ENCODE measurements at places on chromosomes 1 and 21. TPM values are rescaled to one million over a fixed set of nuclear protein-coding genes. Genes with fewer than 3 reads are reported as not detected.

The SLC27A3 gene
- 6.6 TPM for polyA plus RNA-seq

The SPATA17 gene
- polyA plus RNA-seq, result 0.10 TPM

The FCER1G gene
- 0.38 TPM for polyA plus RNA-seq

The AMY1C gene
- polyA plus RNA-seq, result 0.12 TPM

The RPE65 gene
- not detected for polyA plus RNA-seq
